ENCODE measurements at places on chromosomes 5 and 9. TPM values are rescaled to one million over a fixed set of nuclear protein-coding genes. Genes with fewer than 3 reads are reported as not detected.
A peak's percentile ranks its signal among the peaks of the same experiment; 100 is the strongest.

DNA sequence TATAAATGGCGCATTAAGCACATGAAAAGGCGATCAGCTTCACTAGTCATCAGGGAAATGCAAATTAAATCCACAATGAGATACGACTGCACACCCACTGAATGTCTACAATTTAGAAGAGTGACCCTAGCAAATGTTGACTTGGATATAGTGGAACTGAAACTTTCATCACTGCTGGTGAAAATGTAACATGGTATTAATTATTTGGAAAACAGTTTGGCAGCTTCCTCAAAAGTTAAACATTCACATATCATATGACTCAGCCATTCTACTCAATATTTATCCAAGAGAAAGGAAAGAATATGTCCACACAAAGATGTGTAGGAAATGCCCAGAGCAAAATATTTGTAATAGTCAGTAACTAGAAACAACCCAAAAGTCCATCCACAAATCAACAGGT lies 146.5 kb downstream of the LPAR1 start:
- no peak for DNase-seq

- no peak for DNase-seq
These were observed 49.5 kb downstream of the DPYSL3 start for GRCh38 chr5:147460380-147460779.

DNA sequence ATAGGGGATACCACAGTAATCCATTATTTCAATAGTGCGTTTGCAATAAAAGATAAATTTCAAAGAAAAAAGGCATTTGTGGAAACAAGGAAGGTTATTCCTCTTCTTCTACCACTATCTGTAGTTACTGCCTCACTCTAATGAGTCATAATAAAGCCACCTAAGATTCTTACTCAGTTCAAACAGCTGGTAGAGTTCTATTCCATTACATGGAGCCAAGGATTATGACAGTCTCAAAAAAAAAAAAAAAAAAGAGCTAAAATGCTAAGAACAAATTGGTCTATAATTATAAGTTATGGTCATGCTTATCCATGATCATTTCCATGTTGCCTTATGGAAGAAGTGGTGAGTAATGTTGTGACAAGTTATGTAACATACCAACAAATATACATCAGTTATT lies 46.3 kb downstream of the DENND1A start:
- peak; percentile 63 for DNase-seq

GRCh38 chr9:26520141-26520540 lies 372.5 kb downstream of the CAAP1 start:
- no peak for DNase-seq

GRCh38 chr5:132608107-132608506 lies 49.9 kb upstream of the IL13 start:
- no peak for DNase-seq

DNA sequence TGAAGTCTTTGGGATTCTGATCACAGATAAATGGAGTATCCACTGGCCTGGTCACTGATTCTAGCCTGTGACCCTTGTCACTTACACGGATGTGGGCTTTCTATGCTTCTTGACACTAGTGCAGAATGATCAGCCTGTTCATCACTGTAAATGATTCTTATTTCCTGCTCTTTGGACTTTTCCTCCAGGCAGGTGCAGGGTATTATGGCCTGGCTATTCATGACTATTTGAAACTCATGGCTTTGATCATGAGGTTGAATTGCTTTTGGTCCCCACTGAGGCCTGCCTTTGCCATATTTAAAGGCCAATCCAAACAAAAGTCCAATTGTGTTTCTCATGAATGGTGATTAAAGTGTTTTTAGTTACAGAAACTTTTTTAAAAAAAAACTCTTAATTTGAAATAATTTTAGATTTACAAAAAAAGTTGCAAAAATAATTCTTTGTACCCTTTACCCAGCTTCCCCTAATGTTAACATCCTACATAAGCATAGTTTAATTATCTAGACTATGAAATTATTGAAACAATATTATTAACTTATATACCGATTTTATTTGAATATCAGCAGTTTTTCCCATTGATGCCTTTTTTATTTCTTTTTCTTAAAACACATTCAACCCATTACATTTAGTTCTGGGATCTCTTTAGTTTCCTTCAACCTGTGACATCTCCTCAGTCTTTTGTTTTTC lies 68.1 kb downstream of the GALNT10 start:
- no peak for DNase-seq

DNA sequence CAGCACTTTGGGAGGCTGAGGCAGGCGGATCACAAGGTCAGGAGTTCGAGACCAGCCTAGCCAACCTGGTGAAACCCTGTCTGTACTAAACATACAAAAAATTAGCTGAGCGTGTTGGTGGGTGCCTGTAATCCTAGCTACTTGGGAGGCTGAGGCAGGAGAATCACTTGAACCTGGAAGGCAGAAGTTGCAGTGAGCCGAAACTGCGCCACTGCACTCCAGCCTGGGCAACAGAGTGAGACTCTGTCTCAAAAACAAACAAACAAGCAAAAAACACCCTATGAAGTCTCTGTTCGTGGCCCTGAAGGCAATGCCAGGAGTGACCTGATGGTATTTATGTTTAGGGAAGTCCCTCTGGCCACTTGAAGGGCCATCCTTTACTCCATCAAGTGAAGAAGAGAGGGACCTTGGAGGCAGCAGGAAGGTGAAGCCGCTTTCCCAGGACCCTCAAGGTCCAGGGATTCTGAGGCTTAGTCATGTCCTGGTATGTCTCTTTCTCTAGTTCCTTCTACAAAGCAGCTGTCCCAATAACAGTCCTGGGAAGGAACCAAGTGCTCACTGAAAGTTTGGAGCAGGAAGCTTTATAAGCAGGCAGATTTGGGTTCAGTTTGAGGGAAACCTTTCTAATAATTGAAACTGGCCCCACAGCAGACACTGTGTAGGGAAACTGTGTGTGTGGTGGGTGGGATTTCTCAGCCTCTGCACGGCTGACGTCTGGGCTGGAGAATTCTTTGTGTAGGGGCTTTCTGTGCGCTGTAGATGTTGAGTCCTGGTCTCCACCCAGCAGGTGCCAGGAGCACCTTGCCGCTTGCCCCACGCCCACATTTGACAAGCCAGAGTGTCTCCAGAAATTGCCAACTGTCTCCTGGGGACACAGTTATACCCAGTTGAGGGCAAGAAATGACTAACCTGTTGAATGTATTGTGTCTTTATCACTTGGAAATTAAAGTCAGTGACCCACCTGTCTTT lies 12.5 kb downstream of the PHF2 start:
- peak; percentile 54 for DNase-seq

GRCh38 chr5:94094793-94095441 lies 353.5 kb upstream of the POU5F2 start:
- DNase-seq: peak; percentile 44

The DMRT2 gene
- total RNA-seq: not detected

- no peak for DNase-seq
These were observed 44.1 kb upstream of the STXBP1 start for GRCh38 chr9:127567730-127568617.
